Naive B cell (primary cell): ENCODE measurements at places on chromosomes 13 and 19. TPM values are rescaled to one million over a fixed set of nuclear protein-coding genes. Genes with fewer than 3 reads are reported as not detected.

Gene ZNF724
- polyA plus RNA-seq, result 2.8 TPM

Gene TUBA3C
- not detected for polyA plus RNA-seq

Gene TEX30
- polyA plus RNA-seq, result 28.9 TPM

- DNase-seq, result no peak
These were observed 199.7 kb downstream of the TSHZ3 start for GRCh38 chr19:31149441-31149941.

- no peak for DNase-seq
These were observed 117.9 kb downstream of the TDRD3 start for GRCh38 chr13:60514891-60515290.

- no peak for DNase-seq
These were observed 262.2 kb downstream of the KLF5 start for GRCh38 chr13:73321043-73321442.
